NCI-H526 treated with DMSO at 0.1 percent for 48 hours (cell line): ENCODE measurements at places on chromosomes 4 and X.

- DNase-seq: no peak
Observed at GRCh38 chrX:22313766-22314165, 41.1 kb downstream of the CBLL2 start.

DNA sequence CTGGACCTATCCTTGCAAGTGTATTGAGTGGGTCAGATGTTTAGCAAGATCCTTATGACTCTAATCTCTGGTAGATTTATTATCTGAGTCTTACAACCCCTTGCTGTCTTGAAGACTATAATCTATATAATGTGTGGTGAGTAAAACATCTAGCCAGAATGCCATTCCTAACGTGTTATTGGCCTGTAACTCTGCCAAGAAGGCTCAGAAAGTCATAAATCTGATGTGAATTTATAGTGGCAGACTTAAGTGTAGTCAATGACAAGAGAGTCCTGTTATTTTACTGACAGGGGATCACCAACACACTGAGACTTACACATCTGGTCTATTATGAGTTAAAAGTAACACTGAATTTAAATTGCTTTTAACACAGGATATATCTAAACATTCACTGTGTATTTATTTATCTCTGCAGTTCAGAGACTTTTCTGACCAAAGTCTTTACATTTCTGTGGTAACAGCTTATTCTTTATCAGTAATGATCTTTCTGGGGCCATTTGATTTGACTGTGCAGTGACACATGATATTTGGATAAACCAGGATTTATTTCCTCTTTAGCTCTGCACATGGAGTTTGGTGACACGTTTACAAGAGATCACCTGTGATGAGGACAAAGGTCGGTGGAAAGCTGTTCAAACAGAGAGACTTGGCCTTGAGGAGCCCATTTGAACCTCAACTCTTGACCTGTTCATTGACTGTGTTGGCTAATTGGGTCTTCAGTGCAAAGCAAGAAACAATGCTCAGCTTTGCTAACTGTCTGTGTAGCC, 415.8 kb downstream of the STIM2 start:
- DNase-seq: no peak

GRCh38 chr4:52987392-52988056, 125.4 kb downstream of the RASL11B start:
- no peak for DNase-seq

- DNase-seq: no peak
Observed at GRCh38 chr4:85886665-85887064, 411.7 kb downstream of the ARHGAP24 start.

GRCh38 chr4:105715692-105716278, 7.2 kb downstream of the GSTCD start:
- DNase-seq: no peak

- DNase-seq: no peak
Observed at GRCh38 chr4:7886007-7886973, 53.4 kb downstream of the AFAP1 start.

- no peak for DNase-seq
Observed at GRCh38 chr4:145808021-145808650, 128.2 kb downstream of the C4orf51 start.

DNA sequence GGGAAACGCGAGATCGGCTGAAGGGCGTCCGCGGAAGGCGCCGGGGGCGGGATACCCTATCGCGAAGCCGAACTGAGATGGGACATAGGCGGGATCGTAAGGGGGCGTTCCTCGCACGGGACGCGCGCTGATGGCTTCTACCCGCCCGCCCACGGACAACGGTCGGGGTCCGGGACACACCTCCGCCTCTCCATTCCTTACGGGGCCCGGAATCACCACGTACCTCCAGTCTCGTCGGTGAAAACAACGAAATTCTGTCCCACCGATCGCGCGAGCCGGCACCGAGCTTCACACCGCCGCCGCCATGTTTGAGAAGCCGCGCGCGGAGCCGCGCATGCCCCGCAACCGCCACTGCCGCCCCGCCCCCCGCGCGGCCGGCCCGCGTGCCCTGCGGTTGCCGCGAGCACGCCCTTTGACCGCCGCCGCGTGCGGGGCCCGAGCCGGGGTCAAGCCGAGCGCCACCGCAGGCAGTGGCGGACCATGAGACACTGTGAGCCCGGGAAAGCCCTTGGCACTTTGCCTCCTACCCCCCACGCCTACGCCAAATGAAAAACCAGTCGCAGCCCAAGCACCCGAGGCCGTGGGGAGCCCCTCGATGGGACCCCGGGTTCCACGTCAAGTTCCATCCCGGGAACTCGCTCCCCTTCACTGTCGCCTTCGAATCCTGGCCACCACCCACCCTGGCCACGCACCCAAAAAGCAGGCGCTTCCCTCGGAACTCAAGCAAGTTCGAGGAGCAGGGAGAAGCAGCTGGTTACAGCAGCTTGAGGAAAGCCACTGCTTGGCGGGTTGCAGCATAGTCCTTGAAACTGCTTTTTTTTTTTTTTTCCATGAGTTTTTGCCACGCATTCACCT, at the start of gene SCML2:
SCML2 (minus strand) TSS at position 320 of the 855 bp plus-strand sequence. CDS start 20,617 bp downstream, outside the sequence.
- DNase-seq: peak; percentile 42

GRCh38 chr4:16202598-16202997, 23.7 kb downstream of the TAPT1 start:
- DNase-seq: no peak

DNA sequence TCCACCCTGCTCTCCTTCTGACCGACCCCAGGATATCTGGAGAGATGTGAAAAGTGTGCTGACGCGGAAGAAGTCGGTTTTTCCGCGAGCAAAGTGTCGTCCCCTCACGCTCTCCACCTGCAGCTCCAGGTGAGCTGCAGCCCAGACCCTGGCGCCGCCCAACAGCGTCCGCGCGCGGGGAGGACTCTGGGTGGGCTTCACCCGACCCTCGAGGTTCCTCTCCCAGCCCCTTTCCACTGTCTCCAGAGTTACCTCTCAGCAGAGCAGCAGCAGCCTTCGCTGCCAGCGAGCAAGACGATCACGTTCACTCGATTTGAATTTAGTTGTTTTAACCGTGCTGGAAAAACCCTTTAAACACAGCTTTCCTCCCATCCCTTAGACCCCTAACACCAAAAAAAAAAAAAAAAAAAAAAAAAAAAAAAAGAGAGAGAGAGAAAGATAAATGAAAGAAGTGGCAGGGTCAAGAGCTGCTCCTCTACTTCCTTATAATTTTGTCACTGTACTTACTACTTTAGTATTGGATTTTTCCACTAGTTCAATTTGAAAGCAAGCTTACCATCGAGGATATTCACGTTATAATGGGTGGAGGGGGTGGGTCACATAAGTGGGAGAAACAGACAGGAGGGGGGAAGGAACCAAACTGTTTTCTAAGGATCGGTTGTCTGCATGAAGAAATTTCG, 758 bp upstream of the NR3C2 start:
- DNase-seq: peak; percentile 31

- no peak for DNase-seq
Observed at GRCh38 chr4:24440765-24441164, 143.6 kb downstream of the DHX15 start.

DNA sequence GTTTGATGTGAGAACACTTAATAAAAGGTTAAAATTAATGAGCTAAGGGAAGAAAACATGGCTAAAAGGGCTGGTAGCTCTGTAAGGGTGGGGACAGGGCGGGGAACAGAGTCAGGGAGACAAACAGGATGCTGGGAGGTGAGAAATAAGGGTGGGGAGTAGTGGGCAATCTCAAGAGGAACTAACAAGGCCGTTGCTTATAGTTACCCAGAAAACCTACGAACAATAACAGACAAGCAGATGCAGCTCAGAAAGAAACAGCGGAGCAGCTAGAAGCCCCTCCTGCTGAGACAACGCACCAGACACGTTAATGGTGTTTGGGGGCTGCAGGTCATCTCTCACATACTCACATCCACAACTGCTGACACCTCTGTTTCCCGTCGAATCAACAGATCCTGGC, 9.7 kb upstream of the KLF3 start:
- DNase-seq: no peak

DNA sequence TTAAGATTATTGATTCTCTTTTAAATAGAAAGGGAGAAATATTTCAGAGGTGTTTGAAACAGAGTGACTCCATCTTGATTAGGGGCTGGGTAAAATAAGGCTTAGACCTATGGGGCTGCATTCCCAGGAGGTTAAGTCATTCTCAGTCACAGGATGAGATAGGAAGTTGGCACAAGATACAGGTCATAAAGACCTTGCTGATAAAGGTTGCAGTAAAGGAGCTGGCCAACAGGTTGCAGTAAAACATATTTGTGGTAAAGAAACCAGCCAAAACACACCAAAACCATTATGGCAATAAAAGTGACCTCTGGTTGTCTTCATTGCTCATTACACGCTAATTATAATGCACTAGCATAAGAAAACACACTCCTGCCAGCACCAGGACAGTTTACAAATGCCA, 165.0 kb downstream of the SPIN4 start:
- no peak for DNase-seq

GRCh38 chr4:118327554-118328241, 25.1 kb downstream of the PRSS12 start:
- no peak for DNase-seq

- no peak for DNase-seq
Observed at GRCh38 chrX:149757206-149758067, 16.4 kb upstream of the HSFX1 start.

DNA sequence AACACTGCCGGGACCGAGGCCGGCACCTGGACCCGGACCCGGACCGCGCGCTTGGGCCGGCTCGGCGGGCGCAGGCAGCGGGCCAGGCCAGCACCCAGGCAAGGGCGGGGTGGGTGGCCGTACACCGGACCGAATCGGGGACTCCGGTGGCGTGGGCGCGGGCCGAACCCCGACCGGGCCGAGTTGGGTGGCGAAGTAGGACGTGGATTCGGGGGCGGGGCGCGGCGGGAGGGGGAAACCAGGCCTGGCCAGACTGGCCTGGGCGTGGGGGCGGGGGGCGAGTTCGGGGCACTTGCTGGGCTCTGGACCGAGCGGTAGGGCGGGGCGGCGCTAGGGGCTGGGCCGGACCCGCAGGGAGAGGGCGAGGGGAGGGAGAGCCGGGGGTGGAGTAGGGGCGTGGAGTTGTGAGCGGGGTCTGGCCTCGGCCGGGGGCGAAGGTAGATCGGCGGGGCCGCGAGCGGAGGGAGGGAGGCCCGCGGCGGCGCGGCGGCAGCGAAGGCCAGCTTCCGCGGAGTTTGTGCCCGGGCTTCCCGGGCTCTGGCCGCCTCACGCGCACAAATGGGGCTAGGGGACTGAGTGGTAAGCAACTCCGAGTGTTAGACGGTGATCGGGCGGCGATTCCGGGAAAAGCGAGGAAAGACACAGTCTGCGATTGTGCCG, 1.8 kb upstream of the BCORL1 start:
- DNase-seq: no peak

DNA sequence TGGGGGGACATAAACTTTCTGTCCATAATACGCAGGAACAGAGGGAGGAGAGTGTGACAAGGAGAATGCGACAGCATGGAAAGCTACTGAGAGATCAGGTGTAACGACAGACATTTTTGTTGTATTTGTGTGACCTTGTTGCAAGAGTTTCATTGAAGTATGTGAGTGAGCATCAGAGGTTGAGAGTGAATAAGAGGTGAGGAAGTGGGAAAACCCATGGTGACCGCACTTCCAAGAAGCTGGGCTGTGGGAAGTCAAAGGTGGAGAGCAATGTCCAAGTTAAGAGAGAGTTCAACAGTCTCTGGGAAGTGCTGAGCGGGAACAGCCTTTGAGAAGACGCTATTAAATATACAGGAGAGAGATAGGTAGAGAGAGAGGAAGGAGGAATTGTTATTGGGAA, 76.4 kb upstream of the PGRMC2 start:
- DNase-seq: no peak

DNA sequence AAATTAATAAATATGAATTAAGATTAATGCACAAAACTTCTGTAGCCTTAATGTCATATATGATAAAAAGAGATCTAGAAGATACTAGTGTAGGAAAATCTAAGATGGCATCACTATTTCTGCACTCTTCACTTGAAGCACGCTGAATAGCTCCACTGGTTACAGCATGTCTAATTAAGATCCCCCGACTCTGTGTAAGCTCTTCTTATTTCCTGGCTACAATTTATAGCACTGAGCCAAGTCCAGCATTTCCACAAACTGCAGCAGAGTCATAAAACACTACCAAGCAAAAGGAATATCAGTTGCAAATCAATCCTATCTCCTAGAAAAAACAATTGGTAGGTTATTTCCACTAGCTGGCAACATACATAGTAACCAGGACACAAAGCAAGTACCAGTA, 1.3 kb upstream of the CCNA2 start:
- no peak for DNase-seq

DNA sequence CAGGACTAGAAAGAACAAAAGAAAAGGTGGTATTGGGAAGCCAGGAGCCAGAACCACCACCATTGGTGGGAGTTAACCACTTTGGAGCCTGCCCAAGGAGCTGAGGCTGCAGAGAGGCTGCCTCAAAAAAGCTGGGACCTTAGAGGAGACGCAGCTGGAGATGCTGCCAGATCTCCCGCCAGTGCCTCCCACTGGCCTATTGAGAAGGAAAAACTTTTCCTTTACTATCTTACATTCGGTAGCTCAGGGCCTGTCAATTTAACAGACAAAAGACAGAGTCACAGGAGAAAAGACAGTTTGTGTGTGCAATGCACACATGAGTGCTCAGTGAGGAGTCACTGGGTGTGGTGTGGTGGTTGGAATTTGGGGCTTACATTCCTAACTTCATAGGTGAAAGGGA, 52.4 kb upstream of the HPSE start:
- no peak for DNase-seq

DNA sequence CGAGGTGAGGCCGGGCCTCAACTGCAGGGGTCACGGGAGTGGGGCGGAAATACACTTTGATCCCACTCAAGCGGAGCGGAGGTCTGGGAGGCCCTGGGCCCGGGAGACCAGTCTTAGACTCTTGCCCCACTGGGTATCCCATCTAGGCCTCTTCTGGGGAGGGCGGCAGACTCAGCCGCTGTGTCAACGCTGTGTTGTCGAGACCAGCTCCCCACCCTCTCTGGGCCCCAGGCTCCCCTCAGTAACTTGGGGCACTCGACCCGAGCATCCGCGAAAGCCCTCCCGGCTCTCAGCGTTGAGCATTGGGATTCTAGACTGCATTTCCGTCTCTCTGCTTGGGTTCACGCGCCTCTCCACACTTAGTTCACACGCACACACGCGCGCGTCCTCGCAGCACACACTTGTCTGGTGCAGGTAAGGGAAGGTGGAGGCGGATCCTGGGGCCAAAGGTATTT, 1.7 kb downstream of the NKX3-2 start:
- no peak for DNase-seq

DNA sequence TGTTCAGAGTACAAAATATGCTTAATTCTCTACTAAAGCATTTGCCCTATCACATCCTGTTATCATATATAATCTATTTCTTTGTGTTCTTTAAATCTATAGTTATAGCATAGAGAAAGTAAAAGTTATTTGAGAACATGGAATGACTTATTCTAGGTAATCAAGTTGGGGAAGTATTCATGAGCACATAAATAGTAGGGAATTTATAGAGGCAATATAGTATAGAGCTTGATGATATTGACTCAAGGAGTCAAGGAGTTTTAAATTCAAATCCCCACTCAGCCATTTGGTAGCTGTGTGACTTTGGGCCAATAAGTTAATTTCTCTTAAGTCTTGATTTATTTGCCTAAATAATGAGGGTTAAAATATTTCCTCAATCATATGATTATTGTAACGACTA, 37.5 kb downstream of the PPP1R2C start:
- DNase-seq: no peak

DNA sequence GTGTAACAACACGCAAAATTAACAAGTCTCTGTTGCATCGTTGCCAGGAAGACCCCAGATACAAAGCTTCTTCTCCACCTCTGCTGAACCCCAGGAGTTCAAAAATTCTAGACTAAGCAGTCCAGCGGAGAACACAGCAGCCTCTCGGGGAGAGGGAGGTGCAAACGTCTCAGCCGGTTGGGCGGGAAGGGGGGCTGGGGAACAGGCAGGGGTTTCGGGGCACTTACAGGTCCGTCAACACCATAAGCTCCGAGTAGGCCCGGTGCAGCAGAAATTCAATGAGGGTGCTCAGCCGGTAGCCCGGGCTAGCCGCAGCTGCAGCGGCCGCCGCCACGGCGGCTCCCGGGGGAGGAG, 394 bp downstream of the MED14 start:
- peak; percentile 28 for DNase-seq
